ENCODE measurements at places on chromosomes 16 and 17.

- peak; percentile 58 for DNase-seq
These were observed 20.8 kb downstream of the DCUN1D3 start for GRCh38 chr16:20879175-20880040.

- DNase-seq = peak; percentile 4
These were observed 353.9 kb upstream of the C16orf82 start for GRCh38 chr16:26712876-26713275.

DNA sequence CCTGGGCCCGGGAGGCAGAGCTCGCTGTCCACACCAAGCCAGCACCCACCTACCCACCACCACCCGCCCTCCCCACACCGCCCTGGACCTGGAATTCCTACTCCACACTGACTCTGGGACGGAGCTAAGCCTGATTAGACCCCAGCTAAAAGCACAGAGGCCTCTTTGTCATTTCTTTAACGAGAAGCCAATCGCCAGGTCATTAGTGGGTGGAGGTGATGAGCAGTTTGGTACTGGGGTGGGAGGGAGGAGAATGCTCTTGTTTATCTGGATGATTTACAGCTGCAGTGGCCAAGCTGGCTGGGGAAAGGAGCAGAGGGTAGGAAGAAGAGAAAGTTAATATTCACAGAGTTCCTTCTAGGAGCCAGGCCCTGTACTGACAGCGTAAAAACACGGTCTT lies 6.0 kb upstream of the BHLHA9 start:
- no peak for DNase-seq

DNA sequence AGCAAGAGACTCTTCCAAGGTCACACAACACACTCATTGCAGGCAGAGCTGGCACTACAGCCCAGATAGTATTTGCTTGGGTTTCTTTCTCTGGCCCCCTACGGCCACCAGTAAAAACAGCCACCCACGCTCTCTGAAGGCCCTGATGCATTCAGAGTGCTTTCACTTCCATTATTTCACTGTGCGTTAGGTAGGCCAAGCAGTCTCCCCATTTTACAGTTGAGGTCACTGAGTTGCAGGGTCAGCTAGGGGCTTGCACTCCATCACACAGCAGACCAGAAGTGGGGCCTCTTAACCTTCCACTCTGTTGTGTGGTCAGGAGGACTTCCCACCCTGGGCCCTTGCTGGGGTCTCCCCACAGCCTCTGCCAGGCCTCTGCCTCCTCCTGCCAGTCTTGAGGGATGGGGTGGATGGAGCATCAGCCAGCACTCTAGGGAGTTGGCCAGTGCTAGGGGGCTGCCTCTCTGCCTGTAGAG lies 2.5 kb downstream of the TBX21 start:
- no peak for DNase-seq

DNA sequence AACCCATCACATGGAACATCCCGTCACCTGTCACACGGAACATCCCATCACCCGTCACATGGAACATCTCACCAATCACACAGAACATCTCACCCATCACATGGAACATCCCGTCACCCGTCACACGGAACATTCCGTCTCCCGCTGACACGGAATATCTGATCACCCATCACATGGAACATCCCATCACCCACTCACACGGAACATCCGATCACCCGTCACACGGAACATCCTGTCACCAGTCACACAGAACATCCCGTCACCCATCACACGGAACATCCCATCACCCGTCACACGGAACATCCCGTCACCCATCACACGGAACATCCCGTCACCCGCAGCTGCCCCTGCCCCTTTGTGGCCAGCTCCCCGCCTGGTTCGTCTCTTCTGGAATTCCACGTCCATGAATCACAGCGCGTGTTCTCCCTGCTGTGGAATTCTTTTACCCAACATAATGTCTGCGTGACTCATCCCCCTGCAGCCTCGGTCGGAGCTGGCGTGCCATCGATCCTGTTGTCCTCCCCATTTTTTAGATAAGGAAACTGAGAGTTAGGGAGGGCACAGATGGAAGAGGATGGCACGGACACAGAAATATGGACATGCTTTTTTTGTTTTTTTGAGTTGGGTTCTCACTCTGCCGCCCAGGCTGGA lies 5.6 kb downstream of the CPNE7 start:
- DNase-seq = peak; percentile 97

DNA sequence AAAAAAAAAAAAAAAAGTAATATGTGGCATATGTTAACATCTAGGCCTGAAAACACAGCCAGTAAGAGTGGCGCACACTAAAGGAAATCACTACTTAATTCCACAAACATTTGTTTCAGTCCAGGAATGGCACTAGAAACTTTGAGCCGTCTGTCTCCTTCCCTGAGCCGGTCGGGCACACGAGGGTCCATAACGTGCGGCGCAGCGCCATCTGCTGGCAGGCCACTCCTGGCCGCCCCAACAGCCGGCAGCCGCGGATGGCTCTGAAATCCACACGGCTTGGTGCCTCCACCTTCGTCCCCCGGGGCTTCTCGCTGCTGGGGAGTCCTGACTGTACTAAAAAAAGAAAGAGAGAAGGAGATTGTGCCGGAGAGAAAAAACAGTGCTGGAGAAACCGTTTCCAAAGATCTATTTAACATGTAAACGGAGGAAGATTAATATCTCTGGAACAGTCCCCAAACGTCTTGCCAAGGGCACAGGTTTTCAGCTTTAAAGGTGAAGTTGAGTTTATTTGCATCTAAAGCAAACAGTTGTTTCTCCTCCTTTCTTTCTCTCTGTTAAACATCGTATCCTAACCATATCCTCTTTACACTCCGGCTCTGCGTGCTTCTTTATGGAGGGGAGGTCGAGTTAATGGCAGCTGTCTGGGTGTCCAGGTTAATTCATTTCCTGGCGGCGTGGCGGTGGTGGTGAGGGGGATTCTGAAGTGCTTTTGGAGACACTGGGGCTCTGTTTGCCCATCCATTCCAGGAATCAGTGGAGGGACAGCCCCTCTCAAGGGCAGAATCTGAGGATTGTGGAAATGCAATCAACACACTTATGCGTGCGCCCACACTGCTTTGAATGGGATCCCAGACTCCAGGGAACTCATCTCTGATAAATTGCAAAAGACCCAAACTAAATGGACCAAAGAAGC lies 611.3 kb upstream of the SALL1 start:
- DNase-seq = peak; percentile 67

DNA sequence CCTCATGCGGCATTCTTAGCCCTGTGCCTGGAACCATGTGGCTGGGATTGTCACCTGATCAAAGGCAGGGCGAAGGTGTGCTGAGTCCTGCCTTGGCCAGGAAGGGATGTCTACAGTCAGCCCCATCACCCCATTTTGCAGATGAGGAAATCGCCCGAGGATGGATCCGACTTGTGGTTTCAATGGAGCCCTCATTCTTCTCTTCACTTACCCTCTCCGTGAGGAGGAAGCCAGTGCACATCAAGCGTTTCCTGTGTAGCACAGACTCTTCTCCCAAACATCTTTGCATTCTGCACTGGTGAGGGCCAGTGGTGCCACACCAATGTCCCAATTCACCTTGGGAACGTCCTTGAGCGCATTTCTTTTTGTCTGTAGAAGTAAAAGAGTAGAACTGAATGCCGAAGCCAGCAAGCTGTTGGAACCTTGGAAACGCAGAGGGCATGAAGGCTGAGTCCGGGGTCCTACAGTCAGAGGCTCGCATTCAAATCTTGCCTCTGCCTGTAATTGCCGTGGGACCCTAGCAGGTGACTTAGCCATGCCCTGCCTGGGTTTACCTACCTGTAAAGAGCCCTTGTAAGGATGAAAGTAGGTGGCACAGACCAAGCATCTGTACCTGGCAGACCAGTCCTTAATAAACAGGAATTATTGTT lies 85.4 kb downstream of the IRF8 start:
- DNase-seq = no peak

GRCh38 chr16:30366511-30366910 lies 3.8 kb downstream of the TBC1D10B start:
- DNase-seq = no peak

GRCh38 chr16:1008085-1008484 lies 26.5 kb downstream of the SOX8 start:
- DNase-seq = no peak

- peak; percentile 77 for DNase-seq
These were observed at the start of gene C17orf75 for GRCh38 chr17:32341857-32342602. Gene C17orf75 (minus strand): TSS chr17:32342173. CDS start chr17:32342139, 34 bp downstream.

DNA sequence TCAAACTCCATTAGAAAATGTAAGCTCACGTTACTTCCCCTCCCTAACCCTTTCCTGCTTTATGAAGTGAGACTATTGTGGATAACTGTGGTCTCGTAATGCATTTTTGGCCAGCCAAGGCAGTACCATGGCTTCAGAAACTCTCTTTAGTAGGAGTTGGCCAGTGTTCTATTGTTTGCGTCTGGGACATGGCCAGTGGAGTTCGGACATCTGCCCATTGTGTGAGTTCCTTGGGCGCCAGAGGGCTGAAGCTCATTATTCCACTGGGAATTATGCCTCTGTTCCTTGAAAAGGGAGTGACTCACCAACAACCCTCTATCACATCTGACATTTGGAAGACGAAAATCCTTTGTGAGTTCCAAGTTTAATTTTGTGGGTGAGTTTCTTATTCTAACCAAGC lies 319.5 kb upstream of the SOX9 start:
- peak; percentile 14 for DNase-seq

Data from fibroblast of skin of right quadriceps (primary cell).